Dorsolateral prefrontal cortex (tissue), 122 donors: ENCODE measurements at places on chromosomes 16 and 17.

- DNase-seq: no peak
Measured at GRCh38 chr17:82110298-82110697, 12.3 kb upstream of the FASN start.

GRCh38 chr17:77441130-77441920 is 300.6 kb downstream of the SEC14L1 start:
- DNase-seq: no peak

DNA sequence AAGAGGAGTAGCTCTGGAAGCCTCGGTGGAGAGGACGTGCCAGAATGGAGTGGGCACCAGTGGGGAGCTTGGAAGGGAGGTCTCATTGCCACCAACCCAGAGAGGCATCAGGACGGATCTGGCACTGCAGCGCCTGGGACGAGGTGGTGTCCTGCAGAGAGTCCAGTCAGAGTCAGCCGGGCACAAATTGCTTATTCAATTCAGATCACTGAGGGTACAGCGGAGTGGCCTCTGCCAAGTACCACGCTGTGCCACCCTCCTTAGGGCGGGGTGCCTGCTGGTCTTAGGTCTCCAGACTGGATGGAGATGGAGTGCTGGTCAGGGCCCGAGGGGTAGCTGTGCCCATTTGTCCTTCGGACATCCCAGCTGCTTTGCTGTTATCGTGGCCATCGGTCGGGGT is 18.9 kb upstream of the SPPL2C start:
- DNase-seq: peak; percentile 41

- no peak for DNase-seq
Measured at GRCh38 chr16:75732871-75733270, 6.6 kb upstream of the CPHXL start.

DNA sequence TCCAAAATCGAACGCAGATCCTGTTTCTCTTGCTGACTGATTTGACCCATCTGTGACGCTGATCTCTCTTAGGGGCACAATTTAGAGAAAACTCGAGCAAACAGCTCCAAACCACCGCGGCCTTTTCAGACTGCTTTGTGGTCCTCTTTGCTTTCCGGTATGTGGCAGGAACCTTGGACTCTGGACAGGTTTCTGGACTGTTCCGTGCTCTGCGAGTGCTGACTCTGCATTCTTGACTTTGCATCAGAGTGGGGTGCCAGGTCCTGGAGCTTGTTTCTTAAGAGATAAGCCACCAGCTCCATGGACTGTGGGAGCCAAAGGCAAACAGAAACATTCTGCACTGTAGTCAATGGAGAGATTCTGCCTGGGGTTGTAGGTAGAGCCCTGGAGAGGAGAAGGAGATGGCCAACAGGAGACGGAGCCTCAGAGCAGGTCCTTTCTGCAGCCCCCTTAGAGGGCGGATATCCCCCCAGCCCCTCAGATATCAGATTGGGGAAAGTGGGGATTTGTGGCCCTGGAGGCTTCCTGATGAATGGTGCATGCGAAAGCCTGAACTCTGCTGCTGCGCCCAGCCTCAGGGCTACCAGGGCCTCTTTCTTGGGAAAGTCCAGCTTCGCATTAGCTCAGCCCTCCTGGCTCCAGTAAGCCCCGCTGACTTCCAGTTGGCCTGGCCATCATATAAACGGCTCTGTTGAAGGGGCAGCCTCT is 65.6 kb downstream of the WIPI1 start:
- DNase-seq: no peak

GRCh38 chr16:12062343-12063003 is 85.9 kb downstream of the SNX29 start:
- DNase-seq: no peak

- DNase-seq: no peak
Measured at GRCh38 chr16:70494202-70494770, 29.1 kb downstream of the COG4 start.

DNA sequence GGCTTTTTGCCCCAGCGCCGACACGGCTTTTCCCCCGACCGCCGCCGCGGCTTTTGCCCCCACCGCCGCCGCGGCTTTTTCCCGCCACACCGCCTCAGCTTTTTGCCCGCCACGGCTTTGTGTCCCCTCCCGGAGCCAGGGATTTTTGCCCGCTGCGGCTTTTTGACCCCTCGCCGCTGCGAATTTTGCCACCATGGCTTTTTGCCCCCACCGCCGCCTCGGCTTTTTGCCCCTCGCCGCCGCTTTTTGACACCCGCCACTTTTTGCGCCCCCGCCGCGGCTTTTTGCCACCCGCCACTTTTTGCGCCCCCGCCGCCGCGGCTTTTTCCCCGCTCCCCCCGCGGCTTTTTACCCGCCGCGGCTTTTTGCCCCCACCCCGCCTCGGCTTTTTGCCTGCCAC is 1342.5 kb downstream of the TP53TG3F start:
- no peak for DNase-seq

DNA sequence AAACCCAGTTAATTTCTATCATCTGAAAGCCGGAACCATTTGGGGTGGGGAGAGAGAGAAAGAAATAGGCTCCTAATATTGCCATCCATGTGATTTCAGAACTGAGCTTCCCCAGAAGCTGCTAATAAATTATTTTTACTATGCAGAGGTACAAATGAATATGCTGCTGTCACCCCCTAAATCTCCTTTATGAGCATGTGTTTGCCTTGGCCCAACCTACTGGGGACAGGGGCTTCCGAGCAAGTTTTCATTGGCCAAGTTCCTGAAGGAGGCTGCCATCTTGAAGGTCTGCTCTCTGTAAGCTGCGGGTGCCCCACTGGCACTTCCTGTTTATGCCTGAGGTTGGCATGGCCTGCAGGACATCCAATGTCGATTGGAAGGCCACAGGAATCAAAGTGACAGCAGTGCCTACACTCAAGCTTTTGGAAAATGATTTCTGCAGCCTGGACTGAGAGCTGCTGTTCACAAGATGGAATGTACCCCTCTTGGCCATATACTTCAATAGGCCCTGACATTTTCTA is 194.7 kb downstream of the XYLT1 start:
- no peak for DNase-seq

- DNase-seq: no peak
Measured at GRCh38 chr17:28950017-28950751, 1.1 kb downstream of the PHF12 start.

DNA sequence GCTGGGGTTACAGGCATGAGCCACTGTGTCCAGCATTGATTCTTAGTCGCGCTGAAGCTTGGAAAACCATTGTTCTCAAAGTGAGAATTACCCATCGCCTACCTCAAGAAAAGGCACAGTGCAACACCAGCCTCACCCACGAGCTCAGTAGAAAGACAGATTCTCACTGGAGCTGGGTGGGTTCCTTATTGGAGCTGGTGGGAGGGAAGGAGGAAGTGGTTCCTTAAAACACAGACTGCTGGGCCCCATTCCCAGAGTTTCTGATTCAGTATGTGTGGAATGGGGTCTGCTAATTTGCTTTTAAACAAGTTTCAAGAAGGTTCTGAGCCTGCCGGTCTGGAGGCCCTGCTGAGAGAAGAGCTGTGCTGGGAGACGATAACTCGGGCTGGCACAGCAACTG is 264.7 kb downstream of the ENGASE start:
- DNase-seq: no peak

- no peak for DNase-seq
Measured at GRCh38 chr16:83901101-83901500, 2.2 kb downstream of the MLYCD start.

DNA sequence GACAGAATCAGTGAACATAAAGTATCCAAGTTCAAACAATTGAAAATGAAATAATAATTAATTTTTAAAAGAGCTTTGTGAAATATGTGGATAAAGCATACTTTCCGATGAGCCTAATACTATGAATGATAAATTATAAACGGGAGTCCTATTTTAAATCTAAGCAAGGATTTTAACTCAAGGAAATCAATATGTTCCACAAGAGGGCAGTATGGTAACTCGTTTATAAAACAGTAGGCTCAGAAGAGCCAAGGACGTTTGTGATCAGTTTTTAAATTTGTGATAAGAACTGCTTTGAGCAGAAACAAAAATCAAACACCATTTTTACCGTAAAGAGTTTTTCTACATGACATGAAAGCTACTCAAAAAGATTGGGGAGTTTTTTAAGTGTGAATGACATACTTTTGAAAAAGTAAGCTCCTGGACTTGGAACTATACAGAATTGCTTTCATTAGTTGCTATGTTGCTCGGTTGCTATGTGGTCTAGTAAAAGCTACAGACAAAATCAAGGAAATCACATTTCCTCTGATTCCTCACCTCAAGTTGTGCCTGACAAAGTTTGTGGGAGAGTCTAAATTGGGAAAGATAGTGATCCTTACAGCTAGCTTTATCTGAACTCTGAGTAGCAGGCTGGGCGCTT is 11.8 kb upstream of the TEKT1 start:
- no peak for DNase-seq

GRCh38 chr16:49857423-49858181 is 1.7 kb upstream of the ZNF423 start:
- no peak for DNase-seq

GRCh38 chr16:24409045-24409444 is 130.3 kb upstream of the RBBP6 start:
- no peak for DNase-seq

GRCh38 chr16:24308200-24308599 is 52.1 kb downstream of the CACNG3 start:
- DNase-seq: no peak

DNA sequence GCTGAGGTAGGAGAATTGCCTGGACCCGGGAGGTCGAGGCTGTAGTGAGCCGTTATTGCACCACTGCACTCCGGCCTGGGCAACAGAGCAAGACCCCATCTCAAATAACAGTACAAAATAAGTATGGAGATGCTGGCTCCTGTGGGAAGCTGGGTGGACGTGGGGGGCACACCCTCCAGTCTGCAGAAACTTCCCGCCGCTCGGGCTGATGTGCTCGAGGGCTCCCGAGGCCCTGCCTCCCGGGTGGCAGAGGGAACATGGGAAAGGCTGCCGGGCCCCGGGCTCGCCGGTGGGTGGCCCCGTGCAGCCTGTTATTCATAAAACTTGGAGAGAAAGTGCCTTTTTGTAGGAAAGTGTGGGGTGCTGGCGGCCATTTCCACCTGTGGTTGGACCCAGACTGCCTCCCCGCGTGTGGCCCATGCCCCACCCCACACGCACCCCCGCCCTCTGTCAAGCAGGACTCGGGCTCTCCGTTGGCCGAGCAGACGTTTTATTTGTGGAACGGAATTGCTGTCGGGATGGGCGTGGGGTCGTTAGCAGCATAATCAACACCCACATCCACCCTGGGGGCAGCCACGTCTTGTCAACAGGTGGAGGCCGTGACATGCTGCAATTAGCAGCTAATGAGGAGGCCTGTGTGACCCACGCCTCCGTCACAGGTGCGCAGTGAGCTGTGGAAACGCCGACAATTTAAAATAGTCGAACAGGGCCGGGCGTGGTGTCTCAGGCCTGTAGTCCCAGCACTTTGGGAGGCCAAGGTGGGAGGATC is 7.4 kb upstream of the CIAO3 start:
- DNase-seq: no peak

- DNase-seq: peak; percentile 23
Measured at GRCh38 chr16:70577256-70577698, 53.7 kb downstream of the SF3B3 start.

DNA sequence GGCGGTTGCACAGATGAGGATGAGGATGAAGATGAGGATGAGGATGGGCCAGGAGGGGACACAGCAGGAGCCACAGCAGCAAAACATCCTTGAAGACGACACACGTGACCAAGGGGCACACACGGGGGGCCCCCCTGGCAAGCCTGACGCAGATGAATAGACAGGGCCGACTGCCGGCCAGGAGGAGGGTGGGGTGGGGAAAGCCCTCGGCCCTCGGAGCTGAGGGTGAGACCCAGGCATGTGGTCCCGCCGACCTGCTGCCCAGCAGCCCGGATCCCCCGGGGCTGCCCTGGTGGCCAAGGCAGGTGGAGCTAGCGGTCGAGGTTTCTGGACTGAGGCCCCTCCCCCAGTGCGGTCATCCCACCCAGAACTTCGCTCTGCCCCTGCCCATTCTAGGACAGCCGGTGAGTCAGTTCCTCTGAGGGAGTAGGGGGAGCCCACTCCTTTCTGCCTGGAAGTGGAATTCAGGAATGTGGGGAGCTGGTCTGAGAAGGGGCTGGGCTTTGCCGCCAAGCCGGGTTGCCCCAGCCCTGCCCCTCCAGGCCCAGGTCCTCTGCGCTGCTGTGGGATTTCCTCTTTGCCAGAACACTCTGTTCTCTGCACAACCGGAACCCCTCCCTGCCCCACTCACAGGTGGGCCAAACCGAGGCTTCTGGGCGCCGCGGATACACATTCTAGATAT is 9.9 kb downstream of the CYGB start:
- no peak for DNase-seq

DNA sequence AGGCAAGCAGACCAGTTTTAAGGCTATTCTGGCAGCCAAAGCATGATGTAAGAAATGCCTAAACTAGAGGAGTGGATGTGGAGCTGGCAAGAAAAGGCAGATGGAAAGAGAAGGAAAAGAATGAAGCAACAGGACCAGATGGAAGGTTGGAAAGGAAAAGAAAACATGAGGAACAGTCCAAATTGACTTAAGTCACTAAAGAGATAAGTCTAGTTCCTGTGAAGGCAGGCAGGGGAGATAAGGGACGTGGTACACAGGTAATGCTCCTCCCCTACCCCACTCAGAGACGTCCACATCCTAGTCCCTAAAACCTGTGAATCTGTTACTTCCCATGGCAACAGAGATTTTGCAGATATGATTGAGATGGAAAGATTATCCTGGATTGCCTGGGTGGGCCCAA is 43.5 kb downstream of the TEX2 start:
- no peak for DNase-seq

- no peak for DNase-seq
Measured at GRCh38 chr16:6081320-6081976, 983.9 kb upstream of the EEF2KMT start.

DNA sequence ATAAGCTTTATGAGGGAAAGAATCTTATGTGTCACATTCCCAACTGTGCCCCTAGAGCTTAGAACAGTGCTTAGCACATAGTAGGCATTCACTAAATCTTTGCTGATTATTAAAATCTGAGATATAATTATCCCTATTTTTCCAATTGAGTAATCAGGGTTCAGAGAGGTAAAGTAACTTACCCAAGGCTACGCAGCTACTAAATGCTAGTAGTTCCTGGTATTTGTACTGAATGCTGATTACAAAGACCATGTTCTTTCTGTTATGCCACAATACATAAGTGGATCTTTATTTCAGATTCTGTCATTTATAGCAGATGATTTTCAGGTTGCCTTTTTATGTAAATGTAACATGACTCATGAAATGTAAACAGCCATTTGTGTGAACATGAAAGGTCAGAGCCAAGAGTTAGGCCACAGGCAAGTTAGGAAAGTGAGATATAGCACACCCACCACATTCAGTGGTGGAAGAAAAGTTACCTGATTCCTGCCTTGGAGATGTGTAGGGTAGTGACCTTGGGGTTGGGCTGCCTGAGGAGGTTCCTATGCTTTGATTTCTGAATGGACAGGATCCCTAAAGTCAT is 77.2 kb downstream of the FTO start:
- DNase-seq: no peak
